ENCODE measurements at places on chromosomes 5 and 9.
A peak's percentile ranks its signal among the peaks of the same experiment; 100 is the strongest.

DNA sequence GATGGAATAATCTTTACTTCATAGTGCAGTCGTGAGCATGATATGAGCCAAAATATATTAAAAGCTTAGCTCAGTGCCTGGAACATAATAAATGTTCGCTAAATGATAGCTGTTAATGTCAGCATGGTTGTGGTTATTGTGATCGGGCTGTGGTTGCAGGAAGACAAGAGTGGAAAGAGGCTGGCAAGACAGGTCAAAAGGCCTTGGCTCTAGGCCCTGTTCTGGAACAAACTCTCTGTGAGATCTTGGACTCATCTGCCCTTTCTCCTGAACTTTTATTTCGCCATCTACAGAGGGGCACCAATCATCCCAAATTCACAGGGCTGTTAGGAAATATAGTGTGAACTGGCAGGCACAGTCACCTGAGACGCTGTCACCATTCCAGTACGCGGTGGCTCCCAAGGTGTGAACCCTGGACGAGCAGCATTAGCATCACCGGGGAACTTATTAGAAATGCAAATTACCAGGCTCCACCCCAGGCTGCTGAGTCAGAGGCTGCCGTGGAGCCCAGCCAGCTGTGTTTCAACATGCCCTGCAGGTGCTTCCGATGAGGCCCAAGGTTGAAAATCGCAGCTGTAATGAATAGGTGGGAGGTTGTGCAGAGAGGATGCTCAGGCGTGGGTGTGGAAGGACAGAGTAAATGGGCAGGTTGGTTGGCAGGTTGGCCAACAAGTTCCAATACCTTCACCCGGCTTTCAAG is 50.2 kb upstream of the SAP30L start:
- no peak for DNase-seq

- DNase-seq = no peak
Measured at GRCh38 chr9:114176624-114177291, 21.4 kb downstream of the COL27A1 start.

DNA sequence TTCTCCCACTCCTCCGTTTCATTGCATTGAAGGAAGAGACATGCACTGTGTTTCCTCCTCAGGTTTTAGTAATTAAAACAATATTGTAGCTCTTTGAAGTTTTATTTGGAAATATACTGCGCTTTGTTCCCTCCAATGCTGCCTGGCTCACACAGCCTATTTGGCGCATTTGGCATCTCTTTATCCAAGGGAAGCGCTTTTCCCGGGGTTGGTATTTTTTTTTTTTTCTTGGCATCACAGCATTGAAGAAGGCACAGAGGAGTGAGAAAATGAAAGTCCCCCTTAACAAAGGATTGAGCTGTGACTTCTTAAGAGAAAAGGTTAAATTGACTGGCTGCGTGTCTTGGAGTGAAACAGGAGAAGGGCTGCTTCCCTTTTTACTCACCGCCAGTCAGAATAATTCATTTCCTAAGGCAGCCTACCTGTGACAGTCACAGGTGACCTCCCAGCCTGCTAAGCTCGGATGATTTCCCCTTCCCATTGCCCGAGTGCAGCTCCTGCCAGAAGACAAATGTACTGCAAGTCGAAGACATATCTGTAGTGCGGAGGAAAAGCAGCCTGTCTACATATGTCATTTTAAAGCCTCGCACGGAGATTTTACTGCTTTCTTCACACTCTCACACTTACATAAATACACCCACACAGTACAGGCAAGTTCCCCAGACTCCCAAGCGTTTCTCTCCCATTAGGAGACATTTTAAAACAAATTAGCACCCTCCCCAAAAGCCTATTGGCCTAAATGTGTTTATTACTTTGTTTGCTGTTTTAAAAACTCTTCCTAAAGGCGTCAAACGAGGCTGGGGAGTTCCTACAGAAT is 665.5 kb upstream of the ZNF608 start:
- DNase-seq = peak; percentile 69

DNA sequence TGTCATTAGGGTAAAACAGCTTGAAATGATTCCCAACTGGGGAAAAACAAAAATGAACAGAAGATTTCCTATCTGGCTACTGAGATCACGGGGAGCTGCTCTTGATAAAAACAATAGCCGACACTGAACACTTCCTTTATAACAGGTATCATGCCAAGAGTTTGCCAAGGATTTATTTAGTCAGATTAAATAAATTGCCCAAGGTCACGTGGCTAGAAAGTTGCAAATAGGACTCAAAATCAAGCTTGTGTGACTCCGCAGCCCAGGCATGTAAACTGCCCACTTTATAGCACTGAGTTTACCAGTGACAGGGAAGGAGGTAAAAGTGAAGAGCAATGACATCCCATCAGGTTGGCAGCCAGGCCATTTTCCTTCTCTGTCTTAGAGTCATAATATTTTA is 120.7 kb upstream of the ZNF618 start:
- DNase-seq = no peak

- DNase-seq = no peak
Measured at GRCh38 chr9:37035648-37036370, 1.7 kb upstream of the PAX5 start.

DNA sequence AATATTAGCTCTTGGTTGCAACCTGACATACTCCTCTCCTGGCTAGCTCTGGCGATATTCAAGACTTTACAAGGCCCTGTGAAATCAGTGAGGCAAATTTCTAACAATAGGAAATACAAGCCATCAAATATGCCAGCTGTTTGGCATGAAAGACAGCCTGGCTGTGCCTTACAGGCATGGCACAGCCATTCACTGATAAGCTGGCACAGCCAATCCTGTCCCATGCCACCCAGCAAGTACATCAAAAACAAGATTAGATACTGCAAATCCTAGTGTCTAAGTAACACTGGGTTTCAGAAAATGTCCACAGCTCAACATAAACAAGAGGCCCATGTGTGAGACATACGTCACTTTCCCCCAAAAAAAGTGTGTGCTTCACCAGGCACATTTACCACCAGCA is 1045.8 kb upstream of the DMAC1 start:
- DNase-seq = peak; percentile 93

DNA sequence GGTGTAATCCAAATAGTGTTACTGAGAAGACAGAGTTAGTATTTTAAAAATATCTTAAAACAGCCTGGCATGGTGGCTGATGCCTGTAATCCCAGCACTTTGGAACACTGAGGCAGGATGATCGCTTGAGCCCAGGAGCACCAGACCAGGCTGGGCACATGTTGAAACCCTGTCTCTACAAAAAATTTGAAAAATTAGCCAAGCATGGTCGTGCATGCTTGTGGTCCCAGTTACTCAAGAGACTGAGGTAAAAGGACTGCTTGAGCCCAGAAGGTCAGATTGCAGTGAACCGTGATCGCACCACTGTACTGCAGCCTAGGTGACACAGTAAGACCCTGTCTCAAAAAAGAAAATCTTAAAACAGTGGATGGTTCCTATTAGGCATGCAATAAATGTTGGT is 12.4 kb downstream of the IFNA1 start:
- no peak for DNase-seq

DNA sequence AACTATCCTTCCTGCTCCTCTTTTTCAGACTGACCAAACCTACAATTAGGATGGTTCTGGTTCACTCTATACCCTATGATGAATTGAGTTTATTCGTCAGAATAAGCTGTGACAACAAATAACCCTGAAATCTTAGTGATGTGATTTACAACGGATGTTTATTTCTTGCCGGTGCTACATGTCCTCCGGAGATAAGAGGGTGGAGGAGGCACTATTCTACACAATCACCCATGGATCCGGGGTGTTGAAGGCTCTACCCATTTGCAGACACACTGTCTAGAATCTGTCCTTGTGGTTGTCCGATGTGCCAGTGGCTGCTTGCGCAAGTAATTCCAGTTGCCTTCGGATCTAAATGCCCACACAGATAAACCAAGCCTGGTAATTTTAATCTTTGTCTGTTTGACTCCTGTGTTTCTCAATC is 44.7 kb downstream of the CDC14B start:
- DNase-seq = no peak

DNA sequence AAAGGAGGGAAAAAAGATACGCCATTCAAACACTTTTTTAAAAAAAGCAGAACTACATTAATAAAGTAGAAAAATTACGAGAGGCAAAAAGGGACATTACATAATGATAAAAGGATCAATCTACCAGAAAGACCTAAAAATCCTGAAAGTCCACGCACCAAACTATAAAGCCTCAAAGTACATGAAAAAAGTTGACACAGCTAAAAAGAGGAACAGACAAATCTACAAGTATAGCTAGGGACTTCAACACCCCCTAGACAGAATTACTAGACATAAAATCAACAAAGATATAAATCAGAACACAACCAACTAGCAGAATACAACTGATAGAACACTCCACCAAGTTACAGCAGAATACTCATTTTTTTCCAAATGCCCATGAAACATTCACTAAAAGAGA is 11.1 kb downstream of the CAMSAP1 start:
- no peak for DNase-seq

DNA sequence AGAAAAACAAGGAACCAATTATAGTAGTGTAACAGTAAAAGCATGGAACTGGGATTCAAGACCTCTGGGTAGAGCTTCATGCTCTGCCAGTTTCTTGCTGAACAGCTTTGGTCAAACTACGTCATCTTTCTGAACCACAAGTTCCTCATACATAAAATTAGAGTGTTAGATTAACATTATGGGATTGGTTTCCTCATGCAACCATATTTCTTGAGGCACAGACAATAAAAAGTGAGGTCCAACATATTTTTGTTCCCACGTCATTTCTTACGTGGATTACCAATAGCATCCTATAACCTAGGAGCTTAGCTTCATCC is 354.8 kb downstream of the TMEM232 start:
- DNase-seq = no peak

GRCh38 chr9:93235300-93235960 is 51.5 kb downstream of the WNK2 start:
- no peak for DNase-seq

DNA sequence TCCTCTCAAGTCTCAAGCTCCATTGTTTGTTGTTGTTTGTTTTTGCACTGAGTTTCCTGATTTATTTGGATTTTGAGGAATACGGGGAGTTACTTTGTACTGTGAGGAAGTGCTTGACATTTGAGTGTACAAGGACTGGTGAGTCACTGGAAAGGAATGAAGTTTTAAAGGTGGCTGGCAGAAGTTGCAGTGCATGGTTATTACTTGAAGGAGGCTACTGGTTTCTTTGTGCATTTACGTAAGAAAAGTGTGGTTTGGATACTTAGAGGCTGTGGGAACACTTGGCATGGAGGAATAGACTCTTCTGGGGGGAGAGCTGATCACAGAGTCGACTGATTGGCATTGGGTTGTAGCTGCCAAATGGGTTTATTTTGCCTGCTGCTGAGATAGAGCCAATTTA is 919.0 kb downstream of the TAF11L14 start:
- DNase-seq = no peak

Data from globus pallidus (tissue), 1 donor.